Central memory CD8-positive, alpha-beta T cell (primary cell): ENCODE measurements at places on chromosomes 1 and 21.
A peak's percentile ranks its signal among the peaks of the same experiment; 100 is the strongest.

DNA sequence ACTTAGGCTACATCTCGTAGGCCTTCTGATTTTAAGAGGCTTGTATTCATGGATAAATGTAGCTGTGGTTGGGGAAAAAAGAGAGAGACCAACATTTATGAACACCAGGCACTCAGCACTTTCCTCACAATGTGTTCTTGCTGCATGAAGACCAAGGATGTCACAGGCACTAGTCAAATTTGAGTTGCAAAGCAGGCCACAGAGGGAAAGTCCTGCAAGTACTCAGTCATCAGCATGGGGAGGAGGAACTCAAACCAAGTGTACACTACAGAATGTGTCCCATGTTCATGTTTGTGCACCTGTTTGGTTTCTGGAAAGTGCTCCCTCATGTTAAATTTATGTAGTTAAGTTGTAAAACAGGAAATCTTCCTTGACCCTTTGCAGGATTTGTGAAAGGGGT is 8.7 kb upstream of the MAP3K7CL start:
- H3K4me1 ChIP-seq: no peaks in the 10 kb centered on the region
- DNase-seq: no peak
- no peak overlapping the region for H3K27ac ChIP-seq
- H3K4me3 ChIP-seq: no peak overlapping the region
- H3K36me3 ChIP-seq: peaks cover 2% of the 10 kb centered on the region

DNA sequence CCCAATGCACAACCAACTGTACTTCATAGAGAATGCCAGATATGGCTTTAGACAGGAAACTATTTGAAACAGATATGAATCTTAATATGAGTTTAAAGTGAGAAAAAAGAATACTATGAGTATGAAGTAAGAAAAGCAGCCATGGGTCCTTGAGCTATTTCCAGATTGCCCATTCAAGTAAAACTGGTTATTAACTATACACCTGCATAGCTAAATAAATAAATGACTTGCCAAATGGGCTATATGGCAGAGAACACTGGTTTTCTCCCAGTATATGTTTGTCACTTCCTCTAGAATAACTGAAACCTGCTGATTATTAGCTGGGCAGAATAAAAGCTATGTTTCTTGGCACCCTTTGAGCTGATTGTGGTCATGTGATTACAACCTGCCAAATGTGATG is 17.0 kb upstream of the CD1C start:
- no peaks in the 10 kb centered on the region for H3K4me1 ChIP-seq
- H3K27me3 ChIP-seq: peaks cover 21% of the 10 kb centered on the region
- H3K36me3 ChIP-seq: no peaks in the 10 kb centered on the region
- DNase-seq: no peak
- no peak overlapping the region for H3K27ac ChIP-seq

- peaks cover 14% of the 10 kb centered on the region for H3K36me3 ChIP-seq
- no peak overlapping the region for H3K4me3 ChIP-seq
- H3K27me3 ChIP-seq: no peaks in the 10 kb centered on the region
- H3K4me1 ChIP-seq: peaks cover 9% of the 10 kb centered on the region
- DNase-seq: no peak
- no peak overlapping the region for H3K27ac ChIP-seq
These were observed 31.2 kb downstream of the ANGPTL3 start for GRCh38 chr1:62628506-62628905.

GRCh38 chr1:55645270-55645669 is 430.1 kb upstream of the USP24 start:
- no peak overlapping the region for H3K4me3 ChIP-seq
- H3K27me3 ChIP-seq: peaks cover 9% of the 10 kb centered on the region
- H3K4me1 ChIP-seq: no peaks in the 10 kb centered on the region

- H3K4me1 ChIP-seq: no peaks in the 10 kb centered on the region
- DNase-seq: no peak
- no peak overlapping the region for H3K27ac ChIP-seq
- no peaks in the 10 kb centered on the region for H3K27me3 ChIP-seq
These were observed 95.6 kb upstream of the SNX7 start for GRCh38 chr1:98565951-98566350.

DNA sequence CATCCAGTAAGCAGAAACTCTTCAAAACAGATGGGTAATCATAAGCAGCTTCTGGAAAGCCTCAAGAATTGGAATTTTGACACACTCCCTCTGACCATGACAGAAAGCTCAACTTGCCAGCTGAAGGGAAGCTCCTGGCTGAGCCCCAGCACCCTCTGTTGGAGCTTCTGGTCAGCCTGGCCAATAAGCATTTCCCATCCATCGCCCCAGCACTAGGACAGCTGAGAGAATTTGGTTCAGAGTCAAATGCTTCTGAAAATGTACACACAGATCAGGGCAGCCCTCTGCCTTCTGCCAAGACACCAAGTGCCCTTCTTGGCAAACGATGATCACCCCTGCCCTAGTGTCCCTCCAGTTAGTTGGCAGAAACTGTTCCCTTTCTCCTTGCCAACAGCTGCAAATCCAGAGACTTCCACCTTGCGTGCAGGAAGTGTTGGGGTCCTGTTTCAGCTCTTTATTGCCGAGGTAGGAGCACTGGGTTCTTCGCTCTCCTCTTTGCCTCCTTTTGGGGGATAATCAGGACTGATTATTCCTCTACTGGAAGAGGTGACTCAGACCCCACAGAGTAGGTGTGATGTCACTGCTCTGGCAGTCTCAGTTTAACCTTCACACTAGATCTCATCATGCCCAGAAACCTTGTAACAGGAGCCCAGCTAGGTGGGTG is 11.9 kb downstream of the PIGV start:
- H3K4me1 ChIP-seq: peaks cover 35% of the 10 kb centered on the region
- H3K4me3 ChIP-seq: peak overlapping the region; percentile 48
- no peak for DNase-seq
- peaks cover 24% of the 10 kb centered on the region for H3K36me3 ChIP-seq
- peak overlapping the region; percentile 92 for H3K27ac ChIP-seq

GRCh38 chr1:201619513-201619912 is 80.6 kb downstream of the NAV1 start:
- no peaks in the 10 kb centered on the region for H3K4me1 ChIP-seq
- H3K27me3 ChIP-seq: peaks cover 11% of the 10 kb centered on the region
- no peak overlapping the region for H3K27ac ChIP-seq
- DNase-seq: no peak
- H3K4me3 ChIP-seq: no peak overlapping the region
- no peaks in the 10 kb centered on the region for H3K36me3 ChIP-seq

- H3K27ac ChIP-seq: peak overlapping the region; percentile 94
- peak overlapping the region; percentile 90 for H3K4me3 ChIP-seq
- H3K27me3 ChIP-seq: no peaks in the 10 kb centered on the region
- peaks cover 6% of the 10 kb centered on the region for H3K4me1 ChIP-seq
- DNase-seq: peak; percentile 85
These were observed 10.2 kb upstream of the TNFRSF14 start for GRCh38 chr1:2545754-2546514.

DNA sequence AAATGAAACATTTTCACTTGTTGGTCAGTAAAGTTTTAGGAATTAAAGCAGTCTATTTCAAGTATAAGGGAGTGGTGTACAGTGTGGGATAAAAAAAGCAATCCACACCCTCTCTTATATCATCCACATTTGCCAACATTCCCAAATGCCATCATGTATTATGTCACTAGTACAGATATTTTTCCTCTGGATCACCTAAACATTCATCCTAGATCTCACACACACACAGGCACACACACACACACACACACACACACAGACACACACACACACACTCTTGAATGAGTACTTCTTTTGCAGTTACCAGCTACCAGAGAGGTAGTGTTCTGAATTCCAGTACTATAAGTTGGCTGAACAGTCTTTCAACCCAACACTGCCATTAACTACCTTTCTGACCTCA is 1369.1 kb upstream of the ADGRL4 start:
- H3K27me3 ChIP-seq: no peaks in the 10 kb centered on the region
- DNase-seq: no peak

GRCh38 chr1:52588535-52588934 is 13.6 kb upstream of the GPX7 start:
- no peaks in the 10 kb centered on the region for H3K36me3 ChIP-seq
- no peak overlapping the region for H3K4me3 ChIP-seq
- no peaks in the 10 kb centered on the region for H3K27me3 ChIP-seq
- DNase-seq: no peak
- H3K27ac ChIP-seq: no peak overlapping the region

DNA sequence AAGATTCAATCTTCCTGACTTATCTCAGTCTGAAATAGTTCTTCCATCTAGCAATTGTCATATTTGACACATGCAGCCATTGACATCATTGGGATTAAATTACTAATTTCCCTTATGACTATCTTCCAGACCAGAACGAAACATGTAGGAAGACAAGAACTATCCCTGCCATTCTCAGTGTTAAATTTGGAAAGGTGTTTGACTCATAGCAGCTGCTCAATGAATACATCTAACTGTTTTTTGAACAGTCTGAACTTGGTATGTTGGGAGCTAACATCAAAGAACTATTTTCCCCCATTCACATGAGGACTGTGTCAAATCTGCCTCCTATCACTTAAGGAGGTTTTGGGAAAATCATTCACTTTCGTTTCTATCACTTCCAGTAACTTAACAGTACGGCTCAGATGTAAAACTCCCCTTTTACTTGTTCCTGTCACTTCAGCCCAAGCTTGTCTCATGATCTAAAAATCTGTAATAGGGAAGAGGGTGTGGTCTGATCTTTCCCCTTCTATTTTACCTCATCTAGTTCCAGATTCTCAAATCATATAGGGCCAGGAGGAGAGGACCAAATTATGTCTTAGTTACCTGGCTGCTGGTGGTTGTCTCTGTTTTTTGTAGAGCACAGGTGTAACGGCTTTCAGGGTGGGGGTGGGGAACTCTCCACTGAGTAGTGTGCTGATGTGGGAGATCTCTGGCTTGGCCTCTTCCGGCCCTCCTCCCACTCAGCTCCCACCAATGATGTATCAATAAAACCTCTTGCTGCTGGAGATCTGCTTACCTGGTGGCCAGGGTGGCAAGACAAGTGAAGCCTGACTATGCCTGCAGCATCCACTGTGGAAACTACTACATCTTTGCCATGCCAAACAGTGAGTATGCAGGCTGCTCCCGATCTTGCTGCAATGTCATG is 26.2 kb upstream of the SLAMF1 start:
- peaks cover 11% of the 10 kb centered on the region for H3K36me3 ChIP-seq
- H3K4me1 ChIP-seq: peaks cover 17% of the 10 kb centered on the region
- no peaks in the 10 kb centered on the region for H3K27me3 ChIP-seq
- H3K27ac ChIP-seq: no peak overlapping the region

- DNase-seq: no peak
- no peaks in the 10 kb centered on the region for H3K27me3 ChIP-seq
- H3K4me3 ChIP-seq: no peak overlapping the region
These were observed 28.4 kb downstream of the TOMM20 start for GRCh38 chr1:235100194-235100772.

DNA sequence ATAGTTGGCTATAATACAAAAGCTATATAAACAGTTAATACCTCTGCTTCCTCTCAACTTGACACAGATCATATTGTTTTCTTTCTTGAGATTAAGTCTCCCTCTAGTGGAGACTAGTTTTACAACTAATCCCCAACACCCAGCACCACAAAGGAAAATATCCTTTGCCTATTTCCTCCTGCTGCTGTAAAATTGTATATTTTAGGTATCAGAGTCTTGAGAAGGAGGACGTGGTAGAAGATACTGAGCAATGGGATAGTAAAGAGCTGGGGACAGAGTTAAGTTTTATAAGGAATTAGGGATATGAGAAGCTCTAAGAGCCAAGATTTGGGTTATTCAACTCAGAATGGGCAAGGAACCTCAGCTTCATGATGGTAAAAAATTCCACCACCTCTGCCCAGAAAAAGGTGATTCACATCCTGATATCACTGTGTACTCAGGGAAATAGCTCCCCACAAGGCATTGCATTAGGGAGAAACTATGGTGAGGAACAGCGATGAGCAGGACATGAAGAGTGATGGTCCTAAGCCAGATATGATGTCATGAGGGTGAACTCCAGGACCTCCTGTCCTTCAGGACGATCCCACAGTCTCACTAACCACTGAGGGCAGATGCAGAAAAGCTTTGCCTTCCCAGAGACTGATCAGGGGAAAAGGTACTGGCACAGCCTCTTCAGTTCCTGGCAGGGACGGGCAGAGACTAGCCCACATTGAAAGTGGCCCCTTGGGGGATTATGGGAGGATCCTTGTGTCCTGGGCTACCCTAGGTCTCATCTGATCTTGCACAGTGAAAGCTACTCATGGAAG is 14.7 kb upstream of the CFAP126 start:
- H3K4me1 ChIP-seq: no peaks in the 10 kb centered on the region
- no peaks in the 10 kb centered on the region for H3K27me3 ChIP-seq
- H3K4me3 ChIP-seq: no peak overlapping the region

DNA sequence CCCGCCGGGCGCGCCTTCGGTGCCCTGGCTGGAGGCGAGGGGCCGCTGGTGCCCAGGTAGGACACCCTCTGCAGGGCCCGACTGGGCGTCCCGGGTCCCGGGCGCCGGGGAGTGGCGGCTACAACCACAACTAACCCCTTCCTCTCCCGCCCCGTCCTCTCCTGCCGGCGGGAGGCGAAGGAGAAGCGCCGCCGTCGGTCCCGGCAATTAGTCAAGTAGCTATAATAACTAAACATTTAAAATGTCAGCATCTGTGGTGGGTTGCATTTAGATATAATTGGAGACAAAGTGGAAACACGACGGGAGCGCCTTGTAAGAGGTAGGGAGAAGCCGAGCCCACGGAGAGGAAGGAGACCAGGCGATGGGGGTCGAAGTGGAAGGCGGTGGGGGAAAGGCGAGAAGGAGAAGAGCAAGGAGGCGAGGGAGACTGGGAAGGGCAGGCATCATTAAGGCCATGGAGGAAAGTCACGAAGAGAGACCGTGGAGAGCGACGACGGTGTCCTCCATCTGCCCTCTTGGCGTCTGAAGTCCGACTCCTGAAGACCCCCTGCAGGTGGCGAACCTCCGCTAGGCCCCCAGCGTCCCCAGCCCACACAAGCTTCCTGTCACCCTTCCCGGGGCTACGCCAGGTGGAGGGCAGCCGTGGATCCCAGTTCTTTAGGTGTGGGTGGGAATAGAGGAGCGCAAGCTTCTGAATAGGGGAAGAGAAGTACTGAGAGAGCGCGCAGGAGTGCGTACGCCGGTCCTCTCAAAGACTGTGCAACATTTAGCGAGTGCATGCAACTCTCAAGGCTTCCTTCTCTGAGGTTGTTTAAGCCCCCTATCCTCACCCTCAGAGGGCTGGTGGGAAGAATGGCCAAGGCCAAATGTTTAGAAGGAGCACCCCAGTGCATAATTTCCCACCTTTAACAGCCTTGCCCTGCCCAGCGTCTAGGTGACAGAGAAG is 1.6 kb downstream of the CNIH3 start:
- H3K36me3 ChIP-seq: no peaks in the 10 kb centered on the region
- peaks cover 70% of the 10 kb centered on the region for H3K27me3 ChIP-seq
- H3K4me1 ChIP-seq: peaks cover 24% of the 10 kb centered on the region
- peak overlapping the region; percentile 75 for H3K4me3 ChIP-seq
- H3K27ac ChIP-seq: no peak overlapping the region

- H3K36me3 ChIP-seq: no peaks in the 10 kb centered on the region
- no peak overlapping the region for H3K27ac ChIP-seq
- no peaks in the 10 kb centered on the region for H3K27me3 ChIP-seq
These were observed 29.3 kb upstream of the RD3 start for GRCh38 chr1:211521102-211521815.

DNA sequence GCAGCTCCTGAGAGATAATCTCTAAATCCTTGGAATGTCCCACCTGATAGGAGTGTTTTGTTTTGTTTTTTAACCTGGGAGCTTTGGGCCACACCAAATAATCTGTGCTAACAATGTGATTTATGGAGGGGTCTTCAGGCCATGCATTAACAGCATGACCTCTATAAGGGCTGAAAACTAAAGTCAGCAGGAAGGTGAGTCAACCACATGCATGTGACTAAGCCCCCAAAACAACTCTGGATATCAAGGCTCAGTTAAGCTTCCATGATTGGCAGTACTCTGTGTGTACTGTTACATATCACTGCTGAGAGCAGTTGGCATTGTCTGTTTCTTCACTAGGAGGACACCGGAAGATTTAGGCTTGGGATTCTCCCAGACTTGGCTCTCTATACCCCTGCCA is 10.7 kb downstream of the AUNIP start:
- DNase-seq: no peak
- H3K27ac ChIP-seq: no peak overlapping the region
- no peaks in the 10 kb centered on the region for H3K4me1 ChIP-seq
- H3K36me3 ChIP-seq: no peaks in the 10 kb centered on the region
